ENCODE measurements at places on chromosomes 7 and 10.

GRCh38 chr10:33421789-33422462, 87.5 kb upstream of the NRP1 start:
- peak; percentile 96 for DNase-seq

DNA sequence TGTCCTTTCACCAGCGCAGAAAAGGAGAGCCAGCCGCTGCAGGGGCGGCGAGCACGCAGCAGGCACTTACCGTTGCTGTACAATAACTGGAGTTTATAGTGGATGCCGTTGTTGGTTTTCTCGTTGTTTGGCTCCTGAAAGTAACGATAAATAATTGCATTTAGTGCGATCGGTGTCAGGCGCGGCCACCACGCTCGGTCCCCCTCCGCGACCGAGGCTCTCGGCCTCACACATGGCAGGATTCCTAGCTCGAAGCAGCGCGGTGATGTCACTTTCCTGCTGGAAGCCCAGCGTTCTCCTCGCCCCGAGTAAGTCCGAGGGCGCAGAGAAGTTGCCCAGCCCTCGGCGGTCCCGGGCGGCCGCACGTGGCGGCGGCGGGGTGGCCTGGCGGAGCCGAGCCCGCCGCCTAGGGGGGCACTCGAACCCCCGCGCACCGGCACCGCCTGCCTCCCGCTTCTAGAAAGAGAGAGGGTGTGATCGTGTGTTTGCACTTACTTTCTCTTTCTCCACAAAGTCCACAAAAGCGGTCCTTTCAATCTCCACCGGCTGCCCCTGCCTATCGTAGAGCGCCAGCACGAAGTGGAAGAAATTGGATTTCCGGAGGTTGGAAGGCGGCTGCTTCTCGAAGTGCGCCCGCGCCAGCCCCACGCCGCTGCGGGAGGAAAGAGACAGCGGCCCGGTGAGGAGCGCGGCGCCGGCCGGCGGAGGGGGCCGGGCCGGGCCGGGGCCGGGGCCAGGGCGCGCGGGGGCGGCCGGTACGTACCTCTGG, 1.0 kb downstream of the EBF3 start:
- DNase-seq = peak; percentile 19

GRCh38 chr7:156021471-156021870, 209.2 kb upstream of the SHH start:
- DNase-seq = no peak

- no peak for DNase-seq
These were observed 7.7 kb upstream of the TRA2A start for GRCh38 chr7:23539494-23539907.

GRCh38 chr7:128865996-128866877, 3.6 kb downstream of the ATP6V1F start:
- DNase-seq = no peak

DNA sequence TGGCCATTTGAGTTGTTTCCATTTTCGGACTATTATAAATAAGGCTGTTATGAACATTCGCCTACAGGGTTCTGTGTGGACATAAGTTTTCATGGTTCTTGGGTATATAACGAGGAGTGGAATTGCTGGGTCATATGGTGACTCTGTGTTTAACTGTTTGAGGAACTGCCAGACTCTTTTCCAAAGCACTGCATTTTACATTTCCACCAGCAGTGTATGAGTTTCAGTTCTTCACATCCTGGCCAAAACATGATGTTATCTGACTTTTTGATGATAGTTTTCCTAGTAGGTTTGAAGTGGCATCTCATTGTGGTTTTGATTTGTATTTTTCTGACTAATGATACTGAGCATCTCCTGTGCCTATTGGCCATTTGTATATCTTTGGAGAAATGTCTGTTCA, 5.4 kb downstream of the SUV39H2 start:
- no peak for DNase-seq

- no peak for DNase-seq
These were observed 1104.8 kb upstream of the C7orf33 start for GRCh38 chr7:147485660-147486210.

GRCh38 chr7:47908720-47909119, 39.5 kb downstream of the PKD1L1 start:
- DNase-seq = no peak

DNA sequence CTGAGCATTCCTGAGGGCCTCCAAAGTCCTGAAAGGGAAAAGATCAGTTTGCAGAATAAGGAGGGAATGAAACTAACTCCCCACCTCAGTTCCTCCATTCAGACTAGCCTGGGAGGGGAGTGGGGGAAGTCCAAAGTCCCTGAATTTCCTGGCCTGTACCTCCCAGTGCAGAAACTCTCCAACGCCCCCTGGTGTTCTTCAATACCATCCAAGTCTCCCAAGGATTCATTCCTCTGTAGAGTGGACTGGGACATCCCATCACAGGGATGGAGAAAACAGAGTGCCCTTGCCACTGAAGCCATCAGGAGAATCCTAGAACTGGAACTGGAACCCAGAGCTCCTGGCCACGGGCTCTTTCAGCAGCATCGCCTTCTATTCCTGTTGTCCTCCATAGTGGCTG, 1.6 kb upstream of the COL13A1 start:
- peak; percentile 63 for DNase-seq

GRCh38 chr7:3265388-3265787, 35.7 kb upstream of the SDK1 start:
- no peak for DNase-seq

DNA sequence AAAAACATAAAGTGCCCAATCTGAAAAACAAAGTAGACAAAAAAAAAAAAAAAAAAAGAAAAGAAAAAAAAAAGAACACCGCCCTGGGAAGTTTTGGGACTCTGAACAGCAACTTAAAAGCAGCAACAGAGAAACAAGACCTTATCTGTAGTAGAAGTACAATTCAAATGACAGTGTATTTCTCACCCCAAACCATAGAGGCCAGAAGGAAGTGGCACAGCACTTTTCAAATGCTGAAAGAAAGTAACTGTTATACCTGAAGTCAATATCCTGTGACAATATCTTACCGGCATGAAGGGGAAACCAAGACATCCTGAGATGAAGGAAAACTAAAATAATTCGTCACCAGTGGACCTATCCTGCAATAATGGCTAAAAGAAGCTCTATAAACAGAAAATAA, 112.1 kb downstream of the DNAJC1 start:
- no peak for DNase-seq

- peak; percentile 95 for DNase-seq
These were observed 191.1 kb upstream of the SLC26A5 start for GRCh38 chr7:103637094-103637493.

DNA sequence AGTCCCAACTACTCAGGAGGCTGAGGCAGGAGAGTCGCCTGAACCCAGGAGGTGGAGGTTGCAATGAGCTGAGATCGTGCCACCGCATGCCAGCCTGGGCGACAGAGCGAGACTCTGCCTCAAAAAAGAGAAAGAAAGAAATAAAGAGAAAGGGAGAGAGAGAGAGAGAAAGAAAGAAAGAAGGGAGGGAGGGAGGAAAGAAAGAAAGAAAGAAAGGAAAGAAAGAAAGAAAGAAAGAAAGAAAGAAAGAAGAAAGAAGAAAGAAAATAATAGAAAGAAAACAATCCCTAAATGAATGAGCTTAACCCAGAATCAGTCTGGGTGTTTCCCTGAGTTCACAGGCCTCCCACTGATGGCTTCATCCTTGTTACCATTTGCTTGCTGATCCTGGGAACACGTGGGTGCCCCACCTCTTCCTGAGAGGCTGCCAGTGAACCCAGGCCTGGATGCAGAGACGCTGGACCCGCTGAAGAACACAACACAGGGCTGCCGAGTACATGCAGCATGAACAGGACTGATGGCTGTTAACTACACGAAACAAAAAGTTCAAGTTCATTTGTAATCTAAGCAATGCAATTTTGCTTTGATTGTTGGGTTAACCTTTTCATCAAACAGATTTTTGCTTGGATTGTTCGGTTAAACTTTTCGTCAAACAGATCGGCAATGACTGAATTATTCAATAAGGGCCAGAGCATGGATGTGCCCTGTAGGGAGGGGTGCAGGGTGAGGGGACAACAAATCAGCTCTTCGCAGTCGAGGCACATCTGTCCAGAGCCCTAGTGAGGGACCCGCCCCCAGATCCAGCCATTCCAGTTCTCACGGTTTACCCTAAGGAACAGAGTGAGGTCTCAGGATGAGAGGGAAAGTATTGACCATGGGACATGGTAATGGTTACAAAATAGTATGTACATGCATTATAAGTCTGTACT, 11.5 kb downstream of the NPFFR1 start:
- no peak for DNase-seq

DNA sequence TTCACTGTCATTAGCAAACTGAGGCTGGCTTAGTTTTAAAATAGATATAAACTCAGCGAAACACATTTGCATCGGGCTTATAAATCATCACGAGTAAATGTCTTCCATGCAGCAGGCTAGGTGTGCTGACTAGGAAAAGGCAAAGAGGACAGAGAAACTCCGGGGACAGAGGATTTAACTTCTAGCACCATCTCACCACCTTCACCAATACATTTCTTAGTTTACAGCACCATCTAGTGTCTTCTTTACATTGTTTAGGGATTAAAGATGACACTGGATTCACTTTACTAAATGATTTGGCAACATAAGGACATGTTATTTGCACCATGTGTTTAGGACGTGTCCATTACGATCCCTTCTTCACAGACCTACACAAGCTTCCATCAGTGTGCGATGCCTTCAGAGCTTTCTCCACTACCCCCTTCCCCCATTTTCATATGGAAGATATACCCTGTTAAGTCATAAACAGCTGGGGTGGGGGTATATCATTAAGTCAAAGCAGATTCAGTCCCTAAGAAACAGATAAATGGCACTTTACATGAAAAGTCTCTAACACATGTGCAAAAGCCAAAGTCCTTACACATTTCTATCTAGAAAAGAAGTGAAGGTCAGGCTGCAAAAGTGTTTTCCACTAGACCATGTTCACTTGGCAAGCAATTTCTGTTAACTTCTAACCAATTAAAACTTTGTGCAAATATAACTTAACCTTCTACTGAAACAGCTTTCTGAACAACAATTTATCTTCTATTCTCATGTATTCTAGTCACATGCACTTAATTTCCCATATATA, 103.3 kb downstream of the GRB10 start:
- peak; percentile 50 for DNase-seq

DNA sequence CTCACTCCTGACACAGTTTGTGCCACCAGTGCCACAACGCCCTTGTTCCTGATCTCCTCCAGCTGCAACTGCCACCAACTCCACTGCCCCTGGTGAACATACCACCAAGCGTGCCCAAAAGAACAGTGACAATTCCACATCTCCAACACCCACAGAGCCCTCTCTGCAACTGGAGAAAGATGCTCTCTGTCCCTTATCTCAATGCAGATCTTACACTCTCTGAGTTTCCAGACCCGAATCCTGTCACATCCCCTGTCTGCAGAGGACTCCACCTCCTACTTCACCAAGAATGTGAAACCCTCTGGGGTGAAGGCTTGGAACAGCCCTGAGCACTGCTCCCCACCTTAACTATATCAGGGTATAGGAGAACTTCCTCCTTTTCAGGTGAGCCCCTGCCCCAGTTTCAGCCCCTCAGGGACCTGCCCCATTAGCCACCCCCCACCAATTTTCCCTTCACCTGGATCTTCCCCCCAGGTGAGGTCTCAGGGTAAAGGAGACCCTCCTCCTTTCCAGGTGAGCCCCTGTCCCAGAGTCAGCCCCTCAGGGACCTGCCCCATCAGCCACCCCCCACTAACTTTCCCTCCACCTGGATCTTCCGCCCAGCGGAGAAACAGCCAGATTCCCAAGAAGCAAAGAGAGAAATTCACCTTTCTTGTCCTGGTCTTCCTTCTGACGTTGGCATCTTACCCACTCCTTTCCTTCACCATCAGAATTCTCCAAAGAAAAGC, 55.0 kb downstream of the CPXM2 start:
- no peak for DNase-seq

GRCh38 chr10:102451105-102451969, at the start of gene C10orf95:
C10orf95 (minus strand) TSS chr10:102451543; CDS start chr10:102451093, 450 bp downstream.
- no peak for DNase-seq

All from iris pigment epithelial cell (primary cell).